Fibroblast of the conjunctiva (primary cell): ENCODE measurements at places on chromosomes 6 and 20.

- no peak for DNase-seq
Observed at GRCh38 chr6:139650941-139651340, 276.5 kb upstream of the CITED2 start.

DNA sequence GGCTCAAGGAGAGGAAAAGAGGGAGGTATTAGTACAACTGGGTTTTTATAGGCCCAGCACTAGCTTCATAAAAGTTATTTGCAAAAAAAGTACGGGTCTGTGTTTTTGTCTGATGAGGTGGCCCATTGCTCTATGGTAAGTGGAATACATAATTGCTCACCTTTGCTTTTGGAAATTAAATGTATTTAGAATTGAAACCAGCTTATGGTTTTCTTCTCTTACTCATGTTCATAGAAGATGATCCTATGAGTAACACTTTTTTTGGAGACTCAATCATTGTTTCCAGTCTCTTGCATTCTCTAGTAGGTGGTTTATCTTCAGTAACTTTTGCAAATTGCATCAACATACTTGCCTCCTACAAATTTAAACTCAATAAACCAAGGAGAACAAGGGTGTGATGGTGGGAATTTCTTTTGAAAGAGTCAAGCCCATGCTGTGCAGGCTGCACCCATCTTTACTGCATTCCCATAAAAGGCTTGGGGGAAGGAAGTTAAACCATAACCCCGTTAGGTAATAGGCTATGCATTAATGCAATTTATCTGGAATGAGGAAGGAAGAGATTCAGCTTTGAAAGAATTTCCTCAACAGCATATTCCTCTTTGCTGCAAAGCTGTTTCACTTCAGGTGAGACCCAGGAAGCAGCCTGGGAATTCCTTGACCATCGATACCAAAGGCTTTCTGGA is 48.5 kb upstream of the EDN1 start:
- no peak for DNase-seq

- DNase-seq: no peak
Observed at GRCh38 chr6:137277971-137278637, 58.9 kb upstream of the IFNGR1 start.

DNA sequence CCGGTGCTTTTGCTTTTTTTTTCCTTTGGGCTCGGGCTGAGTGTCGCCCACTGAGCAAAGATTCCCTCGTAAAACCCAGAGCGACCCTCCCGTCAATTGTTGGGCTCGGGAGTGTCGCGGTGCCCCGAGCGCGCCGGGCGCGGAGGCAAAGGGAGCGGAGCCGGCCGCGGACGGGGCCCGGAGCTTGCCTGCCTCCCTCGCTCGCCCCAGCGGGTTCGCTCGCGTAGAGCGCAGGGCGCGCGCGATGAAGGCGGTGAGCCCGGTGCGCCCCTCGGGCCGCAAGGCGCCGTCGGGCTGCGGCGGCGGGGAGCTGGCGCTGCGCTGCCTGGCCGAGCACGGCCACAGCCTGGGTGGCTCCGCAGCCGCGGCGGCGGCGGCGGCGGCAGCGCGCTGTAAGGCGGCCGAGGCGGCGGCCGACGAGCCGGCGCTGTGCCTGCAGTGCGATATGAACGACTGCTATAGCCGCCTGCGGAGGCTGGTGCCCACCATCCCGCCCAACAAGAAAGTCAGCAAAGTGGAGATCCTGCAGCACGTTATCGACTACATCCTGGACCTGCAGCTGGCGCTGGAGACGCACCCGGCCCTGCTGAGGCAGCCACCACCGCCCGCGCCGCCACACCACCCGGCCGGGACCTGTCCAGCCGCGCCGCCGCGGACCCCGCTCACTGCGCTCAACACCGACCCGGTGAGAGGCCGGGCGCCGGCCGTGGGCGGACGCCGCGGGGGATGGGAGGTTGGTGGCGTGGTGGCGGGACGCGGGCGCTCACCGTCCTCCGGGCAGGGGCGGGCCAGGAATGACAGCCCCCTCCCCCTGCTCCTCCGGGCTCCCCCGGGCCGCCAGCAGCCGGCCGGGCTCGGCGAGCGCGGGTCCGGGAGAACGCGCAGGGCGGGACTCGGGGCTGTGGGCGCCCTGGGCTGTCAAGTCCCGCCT is 606 bp downstream of the ID4 start:
- DNase-seq: no peak

DNA sequence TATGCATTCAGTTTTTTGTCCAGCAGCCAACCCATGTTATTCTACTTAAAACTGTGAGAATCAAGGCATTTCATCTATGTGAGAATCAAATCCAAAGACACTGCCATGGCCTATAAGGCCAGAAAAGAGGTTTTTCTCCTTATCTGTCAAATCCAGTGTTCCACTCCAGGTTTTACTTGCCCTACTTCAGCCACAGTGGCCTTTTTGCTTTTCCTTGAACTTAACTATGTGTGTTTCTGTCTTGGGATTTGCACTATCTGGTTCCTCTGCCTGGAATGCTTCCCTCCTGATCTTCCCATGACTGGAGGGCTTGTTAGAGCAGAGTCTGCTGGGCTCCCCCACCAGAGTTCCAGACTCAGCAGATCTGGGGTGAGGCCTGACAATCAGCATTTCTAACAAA is 113.1 kb upstream of the DOK5 start:
- no peak for DNase-seq

DNA sequence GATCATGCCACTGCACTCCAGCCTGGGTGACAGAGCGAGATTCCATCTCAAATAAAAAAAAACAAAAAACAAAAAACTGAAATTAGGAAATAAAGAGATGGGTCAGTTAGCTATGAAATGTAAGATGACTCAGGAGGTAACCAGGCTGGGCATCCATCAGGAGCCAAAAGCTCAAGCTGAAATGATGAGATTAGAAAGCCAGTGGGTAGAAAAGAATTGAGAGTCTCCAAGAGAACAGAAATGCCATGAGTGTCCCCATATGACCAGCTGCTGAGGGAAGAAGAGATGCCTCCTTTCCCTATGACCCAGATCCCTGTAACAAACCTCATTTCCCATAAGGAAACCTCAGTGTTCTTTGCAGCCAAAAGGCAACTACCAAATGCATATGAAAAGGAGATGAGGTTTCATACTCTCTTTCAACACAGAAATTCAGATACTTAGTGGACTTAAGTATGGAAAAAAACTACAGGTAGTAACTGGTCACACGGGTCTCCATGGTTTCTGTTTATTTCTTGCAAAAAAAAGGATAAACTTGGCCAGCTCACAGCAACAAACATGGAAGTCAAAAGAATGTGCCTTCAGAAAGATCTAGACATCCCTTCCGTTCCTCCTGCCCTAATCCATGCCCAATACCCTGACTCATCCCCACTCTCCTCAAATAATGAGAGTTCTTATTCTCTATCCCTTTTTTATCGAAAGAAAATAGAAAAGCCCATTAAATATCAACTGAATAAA is 8.1 kb downstream of the ARHGAP18 start:
- DNase-seq: no peak

GRCh38 chr6:88631830-88632229 is 331.6 kb downstream of the RNGTT start:
- DNase-seq: no peak

GRCh38 chr20:38748861-38749149 is 545 bp downstream of the ACTR5 start:
- DNase-seq: no peak

GRCh38 chr20:35547329-35547728 is 5.5 kb downstream of the ERGIC3 start:
- no peak for DNase-seq

DNA sequence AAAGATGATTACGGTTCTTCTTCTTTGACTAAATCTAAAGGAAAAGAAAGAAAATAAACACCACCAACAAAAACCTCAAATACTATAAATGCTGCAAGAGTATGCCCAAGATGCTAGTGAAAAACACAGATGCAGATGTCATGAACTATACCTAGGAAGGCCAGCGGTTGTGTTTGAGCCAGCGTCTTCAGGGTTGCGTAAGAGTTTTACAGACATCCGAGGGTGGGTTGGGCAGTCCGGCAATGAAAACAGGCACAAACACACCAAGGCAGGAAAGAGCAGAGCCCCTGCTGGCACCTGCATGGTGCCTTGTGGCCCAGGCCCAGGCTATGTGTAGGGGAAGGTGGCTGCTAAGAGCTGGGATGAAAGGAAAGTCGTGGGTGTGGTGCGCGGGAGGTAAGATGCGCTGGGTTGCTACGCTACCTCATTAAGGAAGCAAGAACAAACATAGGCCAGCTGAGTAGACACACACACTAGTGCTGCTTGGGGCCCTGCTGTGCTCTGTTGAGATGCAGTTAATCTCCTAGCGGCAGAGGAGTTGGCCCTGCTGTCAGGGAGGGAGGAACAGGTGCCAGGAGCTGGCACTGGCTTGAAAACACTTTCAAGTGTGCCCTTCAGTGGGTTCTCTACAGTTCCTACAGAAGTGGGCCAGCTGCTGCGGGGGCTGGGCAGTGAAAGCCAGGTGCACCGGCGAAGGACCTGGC is 170.2 kb upstream of the PLN start:
- DNase-seq: no peak

DNA sequence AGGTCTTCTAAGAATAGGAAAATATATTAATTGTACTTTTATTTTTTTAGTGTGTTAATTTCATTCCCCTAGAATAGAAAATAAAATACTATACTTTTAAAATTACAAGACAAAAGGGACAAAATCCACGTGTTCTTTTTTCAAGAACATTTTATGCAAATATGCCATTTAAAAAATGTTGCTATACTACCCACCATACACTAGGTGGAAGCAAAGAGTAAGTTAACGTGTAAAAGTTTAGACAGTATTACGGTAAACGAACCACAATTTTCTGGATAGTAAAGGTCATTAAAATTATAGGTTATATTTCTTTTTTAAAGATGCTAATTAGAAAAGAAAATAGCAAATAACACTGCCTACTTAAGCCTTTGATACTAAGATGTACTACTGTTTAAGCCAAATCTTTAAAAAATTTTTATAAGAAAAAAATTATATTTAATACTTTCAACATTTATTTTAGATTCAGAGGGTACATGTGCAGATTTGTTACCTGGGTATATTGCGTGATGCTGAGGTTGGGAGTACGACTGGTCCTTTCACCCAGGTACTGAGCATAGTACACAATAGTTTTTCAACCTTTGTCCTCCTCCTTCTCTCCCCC is 287.6 kb downstream of the PHF3 start:
- peak; percentile 9 for DNase-seq

- no peak for DNase-seq
Observed at GRCh38 chr20:1863296-1863695, 31.9 kb upstream of the SIRPA start.

GRCh38 chr20:57648878-57649616 is 28.8 kb upstream of the ZBP1 start:
- no peak for DNase-seq

- DNase-seq: peak; percentile 10
Observed at GRCh38 chr6:68967549-68968300, 332.6 kb downstream of the ADGRB3 start.

DNA sequence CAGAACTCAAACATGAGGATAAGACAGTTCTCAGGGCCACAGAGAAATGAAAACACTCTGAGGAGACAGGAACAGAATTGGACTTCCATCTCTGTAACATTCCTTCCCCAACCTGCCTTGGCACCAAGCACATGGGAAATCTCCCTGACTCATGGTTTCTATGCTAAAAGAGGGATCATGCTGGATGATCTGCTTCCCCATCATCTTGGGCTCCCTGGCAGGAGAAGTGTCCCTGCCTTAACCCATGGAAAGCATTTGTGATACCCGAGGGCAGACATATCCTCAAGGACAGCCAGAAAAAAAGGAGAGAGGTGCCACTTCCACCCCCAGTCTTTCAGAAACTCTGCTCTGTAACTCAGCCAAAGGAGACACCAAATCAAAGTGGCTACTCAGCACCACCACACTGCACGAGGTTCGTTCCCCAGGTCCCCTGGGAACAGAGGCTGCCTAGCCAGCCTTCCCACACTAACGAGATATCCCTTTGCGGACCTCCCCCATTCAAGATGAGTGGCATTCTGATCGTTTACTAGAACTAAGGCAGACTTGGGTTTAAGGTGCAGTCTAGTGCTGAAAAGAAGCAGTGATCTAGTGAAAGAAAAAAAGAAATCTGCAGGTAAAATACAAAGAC is 34.8 kb downstream of the BLOC1S5 start:
- DNase-seq: no peak

- no peak for DNase-seq
Observed at GRCh38 chr20:59671661-59672471, 67.5 kb downstream of the PHACTR3 start.

DNA sequence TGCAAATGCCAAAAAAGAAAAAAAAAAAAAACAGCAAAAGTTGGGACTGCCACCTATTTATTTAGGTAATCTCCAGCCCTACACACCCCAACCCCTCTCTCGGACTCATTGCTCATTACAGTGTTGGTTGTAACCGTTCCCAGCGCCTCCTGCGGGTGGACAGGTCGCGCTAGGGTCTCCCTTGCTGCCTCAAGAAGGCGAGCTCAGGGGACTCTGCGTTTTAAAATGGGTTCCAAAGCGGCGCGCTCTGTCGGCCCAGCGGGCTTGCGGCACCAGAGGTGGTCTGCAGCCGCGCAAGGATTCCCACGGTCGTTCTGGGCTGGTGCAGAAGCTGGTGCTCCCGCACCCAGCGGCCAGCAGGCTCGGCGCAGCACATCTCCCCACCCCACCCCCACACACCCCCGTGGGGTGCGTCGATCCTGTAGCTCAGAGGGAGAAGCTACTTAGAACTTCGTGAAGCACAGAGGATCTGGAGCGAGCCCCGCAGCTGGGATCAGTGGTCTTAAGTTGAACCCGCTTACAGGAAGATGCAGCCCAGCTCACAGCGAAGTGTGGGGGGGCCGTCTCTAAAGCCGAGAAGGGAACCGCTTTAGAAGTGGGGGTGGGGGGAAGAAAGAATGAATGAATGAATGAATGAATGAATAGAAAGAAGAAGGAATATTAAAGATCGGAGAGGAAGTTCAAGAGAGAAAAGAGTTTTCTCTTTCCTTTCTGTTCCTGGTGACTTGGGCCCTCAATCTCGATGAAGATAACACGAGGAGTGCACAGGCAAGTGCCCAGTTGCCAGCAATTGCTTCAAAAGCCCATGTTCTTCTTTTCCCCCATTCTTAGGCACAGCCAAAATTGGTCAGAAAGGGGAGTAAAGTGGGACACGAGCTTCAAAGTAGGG is 780 bp downstream of the TFAP2A start:
- no peak for DNase-seq

DNA sequence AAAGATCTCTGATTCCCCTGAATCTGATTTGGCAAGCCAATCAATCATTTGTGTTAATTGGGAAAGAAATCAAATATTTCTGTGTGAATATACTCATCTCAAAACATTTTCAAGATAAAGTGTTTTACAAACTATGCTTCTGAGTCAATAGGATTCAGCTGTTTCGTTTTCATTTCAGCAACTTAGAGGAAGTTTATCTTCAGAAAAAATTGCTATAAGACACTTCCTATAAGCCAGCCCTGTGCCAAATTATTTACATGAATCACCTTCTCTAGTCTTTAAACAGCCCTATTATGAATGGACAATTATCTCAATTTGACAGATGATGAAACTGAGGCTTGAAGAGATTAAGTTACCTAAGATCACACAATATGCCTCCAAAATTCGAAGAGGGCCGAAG is 10.9 kb downstream of the DEFB129 start:
- DNase-seq: no peak

DNA sequence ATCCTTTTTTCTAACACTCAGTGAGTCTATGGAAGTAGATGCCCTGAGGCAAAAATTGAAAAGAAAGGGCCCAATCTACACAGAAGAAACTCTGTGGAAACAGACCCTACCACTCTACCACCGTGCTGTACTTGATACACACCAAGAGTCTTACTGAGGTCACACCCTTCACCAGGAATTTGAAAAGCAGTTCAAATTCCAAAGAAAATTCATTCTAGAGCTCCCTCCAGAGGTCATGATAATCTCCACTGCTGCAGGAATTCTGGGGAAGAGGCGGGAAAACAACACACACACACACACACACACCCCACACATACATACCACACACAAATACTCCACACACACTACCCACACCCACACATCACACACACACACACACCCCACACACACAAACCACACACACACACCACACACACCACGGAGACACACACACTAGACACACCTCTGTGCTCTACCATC is 336.8 kb downstream of the HDGFL1 start:
- peak; percentile 4 for DNase-seq
